A549 treated with CORT108297 at 1 μM for 4 hours (cell line): ENCODE measurements at places on chromosomes 2 and 18. TPM values are rescaled to one million over a fixed set of nuclear protein-coding genes. Genes with fewer than 3 reads are reported as not detected.

IL18RAP gene
- 0.11 TPM in 1 of 5 replicates, not detected in the others for total RNA-seq

TMEM37 gene
- 1.1 to 2.1 TPM (median 1.8 TPM) in 5 replicates for total RNA-seq

HNMT gene
- total RNA-seq = 0.47 to 1.6 TPM (median 0.71 TPM) in 5 replicates

AGXT gene
- total RNA-seq = not detected in 5 replicates

CRYBA2 gene
- not detected in 5 replicates for total RNA-seq

ASAP2 gene
- total RNA-seq = 31.5 to 43.8 TPM (median 38.6 TPM) in 5 replicates

MSGN1 gene
- total RNA-seq = not detected in 5 replicates

SETBP1 gene
- 0.51 to 0.76 TPM (median 0.61 TPM) in 5 replicates for total RNA-seq

SCYGR6 gene
- total RNA-seq = not detected in 5 replicates

RAX gene
- not detected in 5 replicates for total RNA-seq

DSG4 gene
- not detected in 5 replicates for total RNA-seq

HOXD11 gene
- total RNA-seq = 6.2 to 9.1 TPM (median 7.8 TPM) in 5 replicates

ANKRD30B gene
- total RNA-seq = 0.02 to 0.03 TPM (median 0.02 TPM) in 3 of 5 replicates, not detected in the others

POTEI gene
- 0.01 TPM in 2 of 5 replicates, not detected in the others for total RNA-seq

CEBPZ gene
- total RNA-seq = 62.3 to 107 TPM (median 71.2 TPM) in 5 replicates

SPR gene
- 97.1 to 146 TPM (median 140 TPM) in 5 replicates for total RNA-seq

ACVR1C gene
- total RNA-seq = 0.02 TPM in 3 of 5 replicates, not detected in the others

TMEM247 gene
- not detected in 5 replicates for total RNA-seq

ABHD3 gene
- 21.6 to 25.7 TPM (median 23.5 TPM) in 5 replicates for total RNA-seq

ABCG8 gene
- not detected in 5 replicates for total RNA-seq

EVA1A gene
- 10.7 to 13.6 TPM (median 11.5 TPM) in 5 replicates for total RNA-seq

ADCYAP1 gene
- total RNA-seq = not detected in 5 replicates

SAP130 gene
- total RNA-seq = 9.8 to 13.3 TPM (median 12.2 TPM) in 5 replicates
